AG20443 (cell line): ENCODE measurements at places on chromosomes 7 and 10.

DNA sequence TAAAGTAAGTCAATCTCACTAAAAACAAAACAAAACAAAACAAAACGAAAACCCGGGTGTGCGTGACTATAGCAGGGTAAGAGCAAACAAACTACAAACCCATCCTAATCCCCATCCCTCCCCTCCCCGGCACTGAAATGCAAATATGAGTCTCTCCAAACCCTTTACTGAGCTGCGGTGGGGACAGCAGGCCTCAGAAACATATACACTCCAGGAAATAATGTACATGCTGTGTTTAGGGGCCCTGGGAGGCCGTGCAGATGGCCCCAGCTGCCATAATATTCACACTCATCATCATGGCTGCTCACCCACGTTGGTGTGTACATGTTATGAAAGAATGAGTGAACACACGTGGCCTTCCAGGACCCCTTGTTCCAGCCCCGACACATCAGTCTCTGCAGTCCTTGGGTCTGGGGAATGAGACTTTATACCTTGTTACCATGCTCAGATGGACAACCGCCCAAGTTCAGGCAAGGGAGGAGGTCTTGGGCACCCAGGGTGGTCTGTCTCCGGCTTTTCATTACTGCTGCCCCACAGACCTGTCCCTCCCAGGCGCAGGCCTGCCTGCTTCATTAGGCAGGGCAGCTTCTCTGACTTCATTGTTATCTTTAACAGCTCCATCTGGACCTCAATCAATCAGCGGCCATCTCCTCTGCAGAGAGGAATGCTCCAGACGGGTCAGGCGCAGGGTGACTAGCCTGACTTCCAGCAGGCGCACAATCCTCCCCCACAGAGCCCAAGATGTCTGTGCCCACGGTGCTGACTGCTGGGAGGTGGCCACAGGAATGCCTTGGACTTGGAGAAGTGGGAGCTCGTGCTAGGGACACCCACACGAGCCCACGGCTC, 20.6 kb downstream of the HSPA12A start:
- no peak for DNase-seq

- peak; percentile 37 for DNase-seq
These were observed 232.2 kb downstream of the DNAJB6 start for GRCh38 chr7:157568770-157569584.

- no peak for DNase-seq
These were observed 21.6 kb upstream of the RPEL1 start for GRCh38 chr10:103224133-103224532.

DNA sequence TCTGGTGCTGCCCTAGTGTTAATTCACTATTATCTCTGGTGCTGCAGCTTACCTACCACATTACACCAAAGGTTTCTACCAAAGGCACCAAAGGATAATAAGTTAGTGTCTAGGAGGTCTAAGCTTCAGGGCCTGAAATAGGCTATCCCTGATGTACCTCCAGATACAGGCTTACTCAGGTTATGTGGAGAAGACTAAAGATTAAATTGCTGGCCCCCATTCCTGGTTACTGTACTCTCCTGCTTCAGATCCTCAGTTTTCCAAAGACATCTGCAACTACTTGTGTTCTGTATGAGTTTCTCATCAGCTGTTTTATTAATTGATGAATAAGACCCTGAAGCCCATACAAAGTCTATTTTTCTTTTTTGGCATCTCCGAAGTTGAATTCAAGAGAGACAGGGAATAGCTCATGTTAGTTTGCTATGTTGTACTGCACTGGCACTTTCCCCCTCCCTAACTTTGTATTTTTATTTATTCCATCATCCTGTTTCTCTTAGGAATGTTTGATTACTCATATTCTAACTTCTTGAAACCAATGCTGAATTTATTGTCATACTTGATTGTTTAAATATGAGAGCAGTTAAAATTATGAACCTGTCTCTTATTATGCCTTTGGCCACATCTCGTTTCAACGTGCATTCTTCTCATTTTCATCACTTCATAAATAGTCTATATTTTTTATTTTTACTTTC, 85.9 kb downstream of the PON1 start:
- DNase-seq: no peak

GRCh38 chr10:58782876-58783851, 270.5 kb downstream of the BICC1 start:
- DNase-seq: peak; percentile 73

DNA sequence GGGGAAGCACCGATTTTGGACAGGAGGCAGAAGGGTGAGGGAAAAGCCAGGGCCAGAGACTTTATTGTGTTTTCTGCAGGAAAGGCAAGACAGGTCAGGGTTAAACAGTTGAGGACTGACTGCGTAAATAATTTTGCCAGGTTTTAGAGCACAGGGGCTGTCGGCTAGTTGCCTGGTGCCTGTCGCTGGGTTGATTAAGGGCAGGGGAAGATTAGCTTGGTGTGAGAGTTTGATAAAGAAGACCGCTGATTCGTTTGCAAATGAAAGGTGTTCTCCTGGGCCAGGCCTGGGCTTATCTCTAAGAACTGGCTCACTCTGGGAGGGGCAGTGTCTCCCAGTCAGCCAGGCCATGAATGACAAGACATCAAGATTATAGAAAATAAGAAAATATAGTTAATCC, 75.6 kb downstream of the SLC37A3 start:
- no peak for DNase-seq

- peak; percentile 14 for DNase-seq
These were observed 47.4 kb downstream of the ATOH7 start for GRCh38 chr10:68184546-68184945.

GRCh38 chr10:52334595-52334994, 20.5 kb downstream of the DKK1 start:
- no peak for DNase-seq

- no peak for DNase-seq
These were observed 457.4 kb downstream of the TCERG1L start for GRCh38 chr10:130854151-130854550.

DNA sequence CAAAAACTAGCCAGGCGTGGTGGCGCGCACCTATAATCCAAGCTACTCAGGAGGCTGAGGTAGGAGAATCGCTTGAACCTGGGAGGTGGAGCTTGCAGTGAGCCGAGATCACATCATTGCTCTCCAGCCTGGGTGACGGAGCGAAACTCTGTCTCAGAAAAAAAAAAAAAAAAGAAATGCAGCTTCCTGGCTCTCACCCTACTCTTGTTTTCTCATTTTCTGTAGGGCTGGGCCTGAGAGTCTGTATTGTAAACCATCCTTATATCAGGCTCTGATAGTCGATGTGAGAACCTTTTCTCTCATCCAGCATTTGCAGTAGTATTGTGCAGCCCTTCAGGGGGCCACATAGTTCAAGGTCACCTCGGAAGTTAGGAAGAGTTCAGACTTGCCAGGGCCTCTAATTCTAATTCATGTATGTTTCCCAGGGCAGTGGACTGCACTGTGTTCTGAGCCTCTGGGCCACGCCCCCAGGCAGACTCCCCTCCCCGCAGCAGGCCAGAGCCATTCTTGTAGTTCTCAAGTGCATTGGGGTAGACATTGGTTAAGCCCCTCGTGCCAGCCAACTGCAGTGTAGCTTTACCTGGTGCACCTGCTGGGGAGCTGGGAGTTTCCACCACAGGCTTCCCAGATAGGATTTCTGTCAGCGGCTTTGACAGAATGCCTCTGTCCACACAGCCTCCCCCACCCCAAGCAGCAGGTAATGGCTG, 38.3 kb upstream of the PDCD4 start:
- no peak for DNase-seq

DNA sequence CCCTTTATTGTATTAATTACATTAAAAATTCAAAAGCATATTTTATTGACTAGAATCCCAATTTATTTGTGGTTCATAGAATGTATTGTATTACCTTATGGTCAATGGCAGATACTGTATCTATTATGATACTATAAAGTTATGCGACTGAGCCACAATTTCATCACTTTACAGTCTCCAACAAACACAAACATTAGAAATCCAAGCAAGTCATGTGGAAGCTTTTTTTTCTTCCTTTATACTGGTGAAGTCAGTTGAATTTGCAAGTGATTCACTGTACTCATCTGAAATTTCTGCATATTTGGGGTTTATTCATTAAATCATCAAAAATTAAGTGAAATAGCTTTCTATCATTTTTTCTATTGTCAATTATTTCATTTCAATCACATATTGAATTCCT, 54.3 kb downstream of the BMPER start:
- DNase-seq: no peak

DNA sequence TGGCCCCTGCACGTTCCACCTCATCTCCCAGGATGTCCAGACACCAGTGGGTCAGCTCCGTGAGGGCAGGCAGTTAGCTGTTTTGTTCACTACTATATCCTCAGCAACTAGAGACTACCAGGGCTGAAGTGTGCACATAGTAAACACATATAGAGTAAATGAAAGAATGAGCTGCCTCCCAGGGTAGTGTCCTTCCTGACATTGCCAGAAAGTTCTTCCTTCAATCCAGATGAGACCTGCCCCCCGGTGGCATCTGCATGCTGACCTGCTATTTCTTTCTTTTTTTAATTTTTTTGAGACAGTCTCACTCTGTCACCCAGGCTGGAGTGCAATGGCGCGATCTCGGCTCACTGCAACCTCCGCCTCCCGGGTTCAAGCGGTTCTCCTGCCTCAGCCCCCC, 14.0 kb upstream of the ARPC1A start:
- no peak for DNase-seq

DNA sequence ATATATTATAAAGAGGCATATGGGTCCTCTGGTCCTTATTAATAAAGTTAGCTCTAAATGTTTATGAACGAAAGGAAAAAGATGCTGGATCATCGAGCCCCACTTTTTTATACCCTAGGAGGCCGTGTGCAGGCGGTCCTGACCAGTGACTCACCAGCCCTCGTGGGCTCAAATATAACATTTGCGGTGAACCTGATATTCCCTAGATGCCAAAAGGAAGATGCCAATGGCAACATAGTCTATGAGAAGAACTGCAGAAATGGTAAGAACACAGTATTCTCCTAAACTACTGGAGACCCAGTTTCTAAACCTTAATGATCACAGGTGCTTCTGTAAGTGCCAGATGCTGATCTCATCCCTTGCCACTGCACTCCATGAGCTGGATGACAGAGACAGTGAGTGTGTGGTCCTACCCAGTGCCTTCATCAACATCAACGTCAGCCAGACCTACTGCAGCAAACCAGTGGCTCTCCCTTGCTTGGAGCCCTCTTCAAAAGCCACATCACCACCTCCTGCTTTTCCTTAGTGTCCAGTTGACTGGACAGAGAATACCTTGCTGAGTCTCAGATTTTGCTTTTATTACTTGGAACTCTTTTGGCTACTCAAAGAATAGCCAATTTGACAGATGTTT, 7.6 kb downstream of the GPNMB start:
- no peak for DNase-seq

DNA sequence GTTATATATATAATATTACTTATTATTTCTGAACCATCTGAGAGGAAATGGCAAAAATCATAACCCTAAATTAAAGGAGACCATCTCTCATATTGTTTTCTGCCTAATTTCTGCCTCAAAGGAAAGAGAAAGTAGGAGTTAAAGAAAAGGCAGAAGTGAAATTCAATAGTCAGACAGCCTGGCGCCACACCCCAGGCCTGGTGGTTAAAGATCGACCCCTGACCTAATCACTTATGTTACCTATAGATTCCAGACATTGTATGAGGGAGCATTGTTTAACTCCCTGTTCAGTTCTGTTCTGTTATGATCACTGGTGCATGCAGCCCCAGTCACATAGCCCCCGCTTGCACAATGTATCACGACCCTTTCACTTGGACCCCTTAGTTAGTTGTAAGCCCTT, 24.9 kb upstream of the CHST3 start:
- DNase-seq: no peak

- no peak for DNase-seq
These were observed 133.3 kb downstream of the KCNMA1 start for GRCh38 chr10:77504196-77504872.

- peak; percentile 95 for DNase-seq
These were observed 52.3 kb upstream of the MYL10 start for GRCh38 chr7:101681170-101682007.

DNA sequence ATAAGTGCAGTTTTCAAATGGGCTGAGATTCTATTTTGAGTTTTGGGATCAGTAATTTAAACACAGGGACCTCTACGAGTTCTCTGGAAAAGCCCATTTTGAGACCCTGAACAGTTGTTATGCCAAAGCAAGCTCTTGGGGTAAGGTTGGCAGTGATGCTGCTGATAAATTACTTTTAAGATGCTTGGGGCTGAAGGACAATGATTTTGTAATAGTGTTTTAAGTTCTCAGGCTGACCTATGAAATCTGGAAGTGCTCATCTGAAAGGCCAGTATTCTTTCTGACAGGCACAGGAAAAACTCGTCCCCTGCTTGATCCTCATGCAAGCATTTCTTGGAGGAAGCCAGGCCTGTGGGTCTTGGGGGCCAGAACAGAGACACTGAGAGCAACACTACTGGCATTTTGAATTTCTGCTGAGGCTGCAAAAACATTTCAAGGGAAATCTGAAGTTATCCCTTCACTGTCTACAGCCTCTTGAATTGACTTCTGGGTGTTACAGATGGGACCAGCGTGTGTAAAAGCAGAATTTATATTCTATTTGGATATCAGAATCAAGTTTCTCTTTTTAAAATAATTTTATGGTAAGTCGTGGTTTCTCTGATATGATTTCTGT, 79.7 kb downstream of the AUTS2 start:
- no peak for DNase-seq

DNA sequence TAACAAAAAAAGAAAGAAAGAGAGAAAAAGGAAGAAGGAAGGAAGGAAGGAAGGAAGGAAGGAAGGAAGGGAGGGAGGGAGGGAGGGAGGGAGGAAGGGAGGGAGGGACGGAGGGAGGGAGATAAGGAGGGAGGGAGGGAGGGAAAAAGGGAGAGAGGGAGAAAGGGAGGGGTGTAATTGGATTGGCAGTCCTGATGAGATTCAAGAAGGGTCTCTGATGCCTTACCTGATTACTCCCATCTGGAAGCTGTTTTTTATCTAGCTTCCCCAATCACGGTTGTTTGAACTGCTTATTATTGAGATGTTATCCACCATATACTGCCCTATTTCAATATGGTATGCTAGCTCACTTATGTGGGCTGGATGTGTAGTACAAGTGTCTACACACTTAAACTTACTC, 27.3 kb downstream of the GNG11 start:
- DNase-seq: no peak

DNA sequence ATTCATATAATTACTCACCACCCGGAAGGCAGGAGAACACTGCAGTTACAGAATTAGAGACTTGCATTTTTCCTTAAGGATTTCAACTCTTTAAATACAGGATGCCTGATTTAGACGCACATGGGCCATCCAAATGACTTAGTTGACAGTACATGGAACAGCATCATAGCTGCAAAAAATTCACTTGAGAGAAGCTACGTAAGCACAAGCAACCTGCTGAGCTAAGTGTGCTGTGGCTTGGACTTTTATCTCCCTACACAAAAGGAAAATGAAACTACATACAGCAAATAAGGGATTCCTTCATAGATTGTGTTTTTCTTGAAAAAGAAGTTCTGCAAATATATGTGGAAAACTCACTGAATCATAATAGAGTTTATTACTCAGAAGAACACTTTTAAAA, 152.6 kb downstream of the POU6F2 start:
- no peak for DNase-seq

- no peak for DNase-seq
These were observed 127.1 kb downstream of the CREB5 start for GRCh38 chr7:28539289-28539981.
